Activated effector memory CD4-positive, alpha-beta T cell treated with anti-CD3 and anti-CD28 coated beads, Interleukin-2, amount 50 U/mL, for 16 hours (primary cell): ENCODE measurements at places on chromosomes 11 and 22.

GRCh38 chr11:70302419-70302752, 31.9 kb downstream of the PPFIA1 start:
- DNase-seq = no peak

- DNase-seq = no peak
Measured at GRCh38 chr22:36574728-36575127, 45.8 kb upstream of the EIF3D start.

DNA sequence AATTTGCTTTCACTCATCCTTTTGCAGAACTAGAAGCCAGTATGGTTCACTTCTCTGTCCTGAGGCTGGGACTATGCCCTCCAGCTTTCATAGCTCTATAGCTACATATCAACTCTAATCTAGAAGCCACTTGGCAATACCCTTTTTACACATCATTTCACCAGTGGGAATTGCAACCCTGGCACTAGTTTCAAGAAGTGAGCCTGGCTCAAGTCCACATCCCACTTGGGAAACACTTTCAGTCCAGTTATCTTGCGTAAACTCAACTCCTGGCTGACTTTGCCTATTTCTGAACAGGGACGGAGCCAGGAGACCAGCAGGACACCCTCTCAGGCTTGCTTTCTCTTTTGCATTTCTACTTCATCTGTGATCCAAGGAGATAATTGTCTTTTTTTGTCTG, 19.9 kb upstream of the FAT3 start:
- no peak for DNase-seq

GRCh38 chr22:40595497-40596234, 40.9 kb downstream of the MRTFA start:
- no peak for DNase-seq

DNA sequence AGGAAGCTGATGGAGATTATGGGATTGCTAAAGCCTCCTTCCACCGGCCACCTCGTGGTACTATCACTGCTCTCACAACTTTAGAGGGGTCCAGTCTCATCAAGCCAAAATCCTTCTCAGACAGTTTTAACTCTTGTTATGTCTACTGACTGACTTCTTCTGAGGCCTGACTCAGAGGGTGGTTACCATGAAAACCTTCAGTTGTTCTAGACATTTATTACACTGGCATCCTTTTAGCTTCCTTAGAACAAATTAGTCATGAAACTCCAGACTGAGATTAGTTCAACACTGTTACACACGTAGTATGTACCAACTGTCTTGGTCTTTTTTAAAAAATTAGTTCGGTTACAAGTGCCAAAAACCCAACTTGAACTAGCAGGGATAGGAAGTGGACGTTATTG, 7.5 kb downstream of the DIXDC1 start:
- no peak for DNase-seq

DNA sequence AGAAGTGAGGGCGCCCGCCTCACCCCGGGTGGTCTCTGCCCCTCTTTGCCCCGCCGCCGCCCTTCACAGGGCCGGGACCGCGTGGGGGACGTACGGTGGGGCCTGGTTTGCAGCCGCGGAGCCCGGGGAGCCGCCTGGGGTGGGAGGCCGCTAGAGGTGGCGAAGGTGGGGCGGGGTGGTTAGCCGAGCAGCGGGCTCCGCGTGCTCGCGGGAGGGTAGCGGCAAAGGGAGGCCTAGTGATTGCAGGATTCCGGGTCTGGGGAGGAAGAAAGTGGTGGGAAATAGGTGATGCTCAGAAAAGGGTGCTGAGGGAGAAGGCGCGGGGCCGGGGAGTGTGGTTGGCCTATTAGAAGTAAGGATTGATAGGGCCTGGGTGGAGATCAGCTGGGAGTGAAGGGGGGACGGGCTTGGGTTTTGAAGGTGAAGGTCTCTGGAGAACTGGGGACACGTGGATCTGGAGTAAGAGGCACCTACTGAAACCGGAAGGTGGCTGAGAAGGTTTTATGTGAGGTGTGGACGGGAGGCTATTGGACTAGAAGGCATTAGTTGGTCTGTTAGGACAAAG, 571 bp downstream of the FAR1 start:
- DNase-seq = peak; percentile 84

- no peak for DNase-seq
Measured at GRCh38 chr11:35088676-35089075, 50.3 kb upstream of the CD44 start.

- no peak for DNase-seq
Measured at GRCh38 chr11:10125522-10126133, 168.4 kb downstream of the SBF2 start.

DNA sequence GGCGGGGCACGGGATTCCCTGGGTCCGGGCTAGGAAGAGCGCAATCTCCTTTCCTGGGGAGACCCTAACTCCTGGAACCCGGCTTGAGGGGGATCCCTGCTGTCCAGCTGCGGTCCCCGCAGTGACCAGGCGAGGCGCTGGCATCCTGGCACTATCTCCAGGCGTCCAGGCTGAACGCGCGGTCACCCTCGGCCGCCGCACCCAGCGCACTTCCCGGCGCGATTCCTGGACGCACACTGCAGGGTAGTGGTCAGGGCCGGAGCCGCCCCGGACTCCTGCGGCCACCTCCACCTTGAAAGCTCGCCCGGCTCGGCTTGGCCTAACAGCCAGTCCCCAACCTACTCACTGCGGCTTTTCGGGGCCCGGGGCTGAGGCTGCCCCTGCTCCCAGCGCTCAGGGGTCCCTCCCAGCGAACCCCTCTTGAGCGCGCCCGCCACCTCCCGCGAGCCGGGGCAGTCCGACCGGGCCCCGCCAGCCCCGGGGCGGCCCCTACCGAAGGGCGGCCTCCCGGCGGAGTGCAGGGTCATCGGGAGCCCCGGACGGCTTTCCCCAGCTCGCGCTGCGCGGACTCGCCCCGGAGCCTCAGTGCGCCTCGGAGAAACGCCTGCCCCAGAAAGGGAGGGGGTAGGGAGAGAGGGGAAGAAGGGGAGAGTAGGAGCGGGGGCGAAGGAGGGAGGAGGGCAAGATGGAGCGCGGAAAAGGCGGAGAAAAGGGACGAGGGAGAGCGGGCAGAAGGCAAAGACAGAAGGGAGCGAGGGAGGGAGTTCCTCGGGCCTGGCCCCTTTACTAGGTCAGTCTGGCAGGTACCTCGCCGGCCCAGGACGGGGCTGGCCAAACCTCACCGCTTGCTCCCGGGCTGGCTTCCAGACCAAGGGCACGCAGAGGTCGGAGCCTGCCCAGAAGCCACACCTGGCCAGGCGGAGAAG, 1.0 kb downstream of the POU2AF3 start:
- DNase-seq = no peak

DNA sequence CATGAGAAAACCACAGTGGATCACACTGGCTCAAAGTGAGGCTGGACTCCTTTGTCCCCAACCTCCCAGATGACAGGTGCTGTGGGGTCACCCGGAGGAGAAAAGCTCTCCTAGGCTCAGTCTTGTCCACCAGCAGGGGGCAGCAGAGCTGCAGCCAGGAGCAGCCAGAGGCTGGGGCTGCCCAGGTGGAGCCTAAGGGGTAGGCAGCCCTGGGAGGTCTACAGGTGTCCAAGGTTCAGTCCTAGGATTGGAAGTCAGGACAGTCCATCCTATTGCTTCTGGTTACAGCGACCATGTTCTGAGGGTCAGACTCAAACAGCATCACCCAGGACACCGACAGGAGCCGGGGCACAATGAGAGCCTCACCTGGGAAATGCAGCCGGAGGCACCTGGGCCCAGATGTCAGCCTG, 77.6 kb upstream of the IGLL5 start:
- peak; percentile 88 for DNase-seq

- no peak for DNase-seq
Measured at GRCh38 chr11:73458201-73458600, 82.0 kb downstream of the RELT start.

- no peak for DNase-seq
Measured at GRCh38 chr11:74806267-74806666, 57.6 kb downstream of the RNF169 start.

GRCh38 chr11:31233425-31233824, 136.1 kb downstream of the DCDC1 start:
- DNase-seq = no peak

GRCh38 chr11:69682221-69682620, 7.1 kb upstream of the LTO1 start:
- DNase-seq = no peak

- DNase-seq = no peak
Measured at GRCh38 chr11:19929147-19929546, 216.5 kb downstream of the NAV2 start.

DNA sequence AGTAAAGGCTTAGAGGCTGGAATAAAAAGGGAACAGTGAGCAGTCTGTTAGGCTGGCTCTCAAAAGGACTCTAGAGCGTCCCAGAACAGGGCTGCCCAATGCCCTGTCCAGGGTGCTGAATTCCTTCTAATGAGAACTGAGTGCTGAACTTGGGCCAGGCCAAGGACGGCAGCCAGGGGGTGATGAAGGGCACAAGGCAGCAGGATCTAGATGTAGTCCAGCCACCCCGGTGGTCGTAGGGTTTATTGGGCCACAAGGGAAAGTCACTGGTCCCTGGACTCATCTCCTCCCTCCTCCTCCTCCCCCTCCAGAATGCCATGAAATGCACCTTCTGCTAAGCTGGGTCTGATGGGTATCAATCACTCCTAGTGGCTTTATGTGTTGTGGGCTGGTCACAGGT, 19.2 kb downstream of the NPTXR start:
- peak; percentile 72 for DNase-seq

- DNase-seq = no peak
Measured at GRCh38 chr11:63944987-63945386, 6.2 kb downstream of the NAA40 start.

- no peak for DNase-seq
Measured at GRCh38 chr11:21963013-21963412, 229.9 kb upstream of the ANO5 start.

DNA sequence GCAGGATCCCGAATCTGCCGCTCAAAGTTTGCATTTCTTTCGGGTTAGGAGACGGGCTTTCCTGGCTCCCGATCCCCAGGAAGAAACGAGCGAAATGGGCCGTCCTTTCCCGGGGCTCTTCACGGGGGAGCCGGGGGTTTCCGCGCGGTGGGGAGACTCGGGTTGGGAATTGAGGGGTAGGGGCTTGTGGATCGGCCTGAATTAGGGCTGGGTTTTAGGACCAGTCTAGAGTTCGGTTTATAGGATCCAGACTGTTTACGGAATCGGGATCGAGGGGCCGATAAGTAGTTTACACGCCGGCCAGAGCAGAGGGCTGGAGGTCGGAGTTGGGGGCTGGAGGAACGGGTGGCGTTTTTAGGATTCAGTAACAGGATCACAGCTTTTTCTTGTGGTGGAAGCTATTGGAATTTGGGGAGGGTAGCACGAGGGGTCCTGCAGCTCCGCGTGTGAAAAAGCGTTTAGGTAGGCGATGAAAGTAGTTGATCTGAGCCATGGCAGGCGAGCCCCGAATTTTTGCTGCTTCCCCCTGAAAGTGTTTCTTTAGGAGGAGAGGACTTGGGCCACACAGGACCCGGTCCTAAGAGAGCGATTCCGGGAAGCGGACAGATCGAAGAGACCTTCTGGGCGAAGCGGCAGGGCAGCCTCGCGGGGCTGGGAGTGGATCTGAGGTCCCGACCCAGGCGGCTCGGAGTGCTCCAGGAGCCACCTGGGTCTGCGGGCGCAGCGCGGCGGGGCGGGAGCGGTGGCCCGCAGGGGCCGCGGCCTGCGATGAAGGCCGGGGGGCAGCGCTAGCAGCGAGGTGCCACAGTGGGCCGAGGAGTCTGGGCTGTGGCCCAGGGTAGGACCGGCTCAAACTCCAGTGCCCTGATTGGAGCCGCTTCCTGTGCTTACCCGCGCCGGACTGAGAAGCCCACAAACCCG, 1.6 kb downstream of the PKNOX2 start:
- peak; percentile 64 for DNase-seq

GRCh38 chr11:19525276-19525675, 187.4 kb upstream of the NAV2 start:
- DNase-seq = no peak

- DNase-seq = no peak
Measured at GRCh38 chr11:114053406-114053805, 6.1 kb upstream of the ZBTB16 start.

- DNase-seq = no peak
Measured at GRCh38 chr11:47566149-47566698, 825 bp downstream of the PTPMT1 start.

GRCh38 chr11:1773994-1774550, 10.3 kb upstream of the CTSD start:
- DNase-seq = peak; percentile 24

GRCh38 chr11:96303064-96303463, 39.9 kb downstream of the MAML2 start:
- no peak for DNase-seq

DNA sequence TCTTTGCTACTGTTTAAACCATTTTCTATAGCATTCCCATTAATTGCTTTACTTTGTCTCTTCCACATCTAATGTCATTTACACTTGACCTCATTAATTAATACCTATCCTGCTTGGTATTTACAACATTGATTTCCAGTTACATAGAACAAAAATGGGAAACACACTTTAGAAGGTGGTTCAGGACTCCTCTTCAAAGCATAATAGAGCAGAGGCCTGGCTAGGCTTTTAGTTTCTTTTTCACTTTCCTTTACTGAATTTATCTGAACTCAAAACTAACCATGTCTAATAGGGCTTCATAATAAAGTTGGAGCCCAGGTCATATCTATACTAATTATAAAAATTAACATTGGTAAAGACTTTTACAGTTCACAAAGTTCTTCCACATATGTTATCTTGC, 648.0 kb upstream of the KIRREL3 start:
- no peak for DNase-seq

GRCh38 chr11:134372961-134373360, 39.1 kb downstream of the B3GAT1 start:
- no peak for DNase-seq

DNA sequence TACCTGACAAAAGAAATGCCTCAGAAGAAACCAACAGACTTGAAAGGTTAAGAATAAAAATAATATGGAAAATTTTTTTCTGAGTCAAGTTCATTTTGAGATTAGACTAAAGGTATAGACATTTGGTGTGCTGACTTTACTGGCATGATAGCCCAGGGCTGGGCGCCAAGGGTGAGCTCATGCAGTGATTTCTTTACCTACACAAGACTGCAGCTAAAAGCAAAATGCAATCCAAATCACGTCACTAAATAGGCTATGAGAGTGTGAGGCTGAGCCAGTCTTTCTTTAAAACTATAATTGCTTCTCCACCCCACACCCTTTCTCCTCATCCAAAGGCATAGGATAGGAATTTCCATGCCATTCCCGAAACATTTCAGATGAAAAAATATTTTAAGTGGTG, 196.5 kb downstream of the FAM76B start:
- DNase-seq = no peak

GRCh38 chr11:69908511-69909220, 89.5 kb upstream of the FGF3 start:
- no peak for DNase-seq

- DNase-seq = no peak
Measured at GRCh38 chr11:592918-593317, 16.6 kb downstream of the PHRF1 start.

GRCh38 chr22:45631140-45631840, 40.3 kb upstream of the ATXN10 start:
- DNase-seq = peak; percentile 34

- no peak for DNase-seq
Measured at GRCh38 chr11:13134066-13134465, 125.0 kb downstream of the RASSF10 start.

GRCh38 chr11:122628810-122629555, 26.5 kb upstream of the UBASH3B start:
- peak; percentile 87 for DNase-seq
